Cerebellar nuclear complex (tissue), 1 donor: ENCODE measurements at places on chromosomes 13 and 19.

GRCh38 chr13:32117701-32118100 is 86.1 kb downstream of the FRY start:
- no peak for DNase-seq

GRCh38 chr13:34555988-34556387 is 386.1 kb upstream of the NBEA start:
- no peak for DNase-seq

DNA sequence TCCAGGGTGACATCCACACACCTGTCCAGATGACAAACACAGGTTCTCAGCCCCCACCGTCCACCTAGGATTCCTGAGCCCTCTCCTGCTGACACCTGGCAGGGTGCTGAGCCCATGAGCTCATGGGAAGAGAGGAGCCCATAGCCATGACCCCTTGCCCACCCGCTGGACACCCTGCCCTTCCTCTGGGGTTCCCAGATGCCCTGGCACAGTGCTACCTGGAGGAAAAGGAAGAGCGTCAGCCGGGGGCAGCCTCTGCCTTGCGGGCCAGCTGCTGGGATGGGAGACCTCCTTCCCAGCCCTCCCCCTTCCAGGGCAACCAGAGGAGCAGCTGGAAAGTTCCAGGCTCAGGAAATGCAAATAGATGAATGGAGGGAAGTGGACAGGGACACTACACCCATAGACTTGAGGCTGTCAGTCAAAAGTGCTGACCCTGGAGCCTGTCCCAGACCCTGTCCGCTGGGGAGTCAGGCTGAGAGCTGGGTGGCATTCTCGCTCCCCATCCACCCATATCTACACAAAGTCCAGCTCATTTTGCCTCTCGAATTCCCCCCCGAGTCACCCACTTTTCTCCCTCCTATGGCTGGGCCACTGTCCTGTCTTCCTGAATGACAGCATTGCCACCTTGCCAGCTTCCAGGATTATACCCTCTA is 12.3 kb upstream of the ARHGEF18 start:
- no peak for DNase-seq

DNA sequence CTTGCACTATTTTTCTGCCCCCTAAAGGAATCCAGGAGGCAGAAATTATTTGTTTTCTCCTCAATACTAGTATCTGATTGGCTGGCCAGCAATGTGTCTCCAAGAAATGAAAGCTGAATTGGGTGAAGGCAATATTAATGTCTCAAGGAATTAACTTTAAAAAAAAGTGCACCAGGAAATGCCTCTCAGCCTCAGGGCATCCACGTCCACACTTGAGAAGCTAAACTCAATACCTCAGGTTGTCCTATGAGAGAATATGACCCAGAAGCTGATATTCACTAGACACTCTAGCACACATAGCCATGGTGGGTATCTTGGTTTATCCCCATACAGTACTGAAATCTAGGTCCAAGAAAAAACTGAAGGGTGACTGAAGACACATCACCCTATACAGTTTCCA is 2.1 kb downstream of the ZNF91 start:
- DNase-seq = no peak
